ENCODE measurements at places on chromosomes 6 and 20.

- DNase-seq, result no peak
Observed at GRCh38 chr6:15796844-15797243, 134.0 kb upstream of the DTNBP1 start.

GRCh38 chr6:100461278-100461916 lies 3.3 kb downstream of the SIM1 start:
- no peak for DNase-seq

- no peak for DNase-seq
Observed at GRCh38 chr20:40087496-40087895, 601.5 kb downstream of the MAFB start.

- DNase-seq, result no peak
Observed at GRCh38 chr6:105326216-105326615, 76.7 kb downstream of the PREP start.

Measured in uterus (tissue), 4 donors.